CD8-positive, alpha-beta memory T cell (primary cell): ENCODE measurements at places on chromosomes 7 and 10. TPM values are rescaled to one million over a fixed set of nuclear protein-coding genes. Genes with fewer than 3 reads are reported as not detected.

DNA sequence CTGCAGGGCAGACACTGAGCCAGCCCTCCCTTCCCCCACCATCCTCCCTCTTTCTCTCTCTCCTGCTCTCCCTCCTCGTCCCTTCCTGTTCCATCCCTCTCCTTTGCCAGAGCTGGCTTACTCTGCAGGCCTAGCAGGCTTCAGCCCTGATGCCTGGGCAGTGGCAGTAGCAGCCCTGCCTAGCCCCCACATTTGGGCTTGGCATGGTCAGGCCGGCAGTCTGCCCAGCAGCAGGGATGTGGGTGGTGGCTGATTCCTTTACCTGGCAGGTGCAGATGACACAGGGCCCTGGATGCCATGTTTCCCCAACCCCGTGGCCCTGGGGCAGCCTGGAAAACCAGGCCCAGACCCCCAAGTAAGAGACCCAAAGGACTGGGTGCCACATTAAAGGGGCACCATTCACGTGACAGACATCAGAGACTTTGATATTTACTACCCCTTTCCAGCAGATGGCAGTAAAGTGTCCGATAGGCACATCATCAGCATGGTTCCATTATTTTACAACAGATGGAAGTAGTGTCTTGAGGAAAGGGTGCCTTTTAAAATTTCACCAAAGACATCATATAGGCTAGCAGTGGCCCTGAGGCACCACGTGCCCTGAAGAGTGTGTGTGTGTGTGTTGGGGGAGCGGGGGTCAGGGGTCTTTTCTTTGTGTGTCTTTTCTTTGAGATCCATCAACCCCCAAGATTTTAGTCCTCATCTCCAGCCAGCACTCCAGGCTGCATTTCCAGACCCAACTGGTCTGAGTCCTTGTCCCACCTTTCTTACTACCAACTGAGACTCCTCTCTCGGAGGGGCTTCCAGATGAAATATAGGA is 5.9 kb downstream of the KCP start:
- H3K4me1 ChIP-seq = no peaks in the 10 kb centered on the region
- no peaks in the 10 kb centered on the region for H3K36me3 ChIP-seq
- no peaks in the 10 kb centered on the region for H3K27me3 ChIP-seq
- peak; percentile 59 for DNase-seq

DNA sequence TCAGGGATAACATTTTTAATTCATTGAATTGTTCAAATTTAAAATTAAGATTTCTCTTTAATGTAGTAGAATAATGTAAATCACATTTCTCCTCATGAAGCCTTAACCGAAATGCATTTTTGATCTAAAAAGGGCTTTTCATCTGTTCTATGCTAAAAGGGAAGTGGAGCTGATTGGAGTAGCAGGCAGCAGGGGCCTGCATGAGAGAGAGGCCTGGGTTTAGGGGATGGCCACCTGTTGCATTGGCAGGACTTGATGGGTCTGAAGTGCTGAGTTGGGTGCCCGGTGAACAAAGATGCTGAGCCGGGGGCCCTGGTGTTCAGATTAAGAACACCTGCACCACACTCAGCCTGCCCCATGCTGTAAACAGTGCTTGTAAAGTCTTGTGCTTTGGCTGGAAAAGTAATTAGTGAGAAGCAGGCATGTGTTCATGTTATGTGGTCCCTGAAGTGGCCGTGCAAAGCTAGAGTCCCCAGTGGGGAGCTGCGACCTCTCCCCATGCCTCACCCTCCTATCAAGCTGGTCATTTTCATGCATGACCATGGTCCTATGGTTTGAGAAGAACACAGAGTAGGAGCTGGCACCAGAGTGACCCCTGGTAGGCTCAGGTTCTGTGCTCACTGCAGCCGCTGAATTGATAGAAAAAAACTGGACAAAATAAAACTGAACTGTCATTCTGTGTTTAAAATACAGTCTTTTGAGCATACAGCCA is 124.3 kb downstream of the ADCY1 start:
- H3K4me1 ChIP-seq = no peaks in the 10 kb centered on the region
- H3K27ac ChIP-seq = no peak overlapping the region
- no peaks in the 10 kb centered on the region for H3K36me3 ChIP-seq

DNA sequence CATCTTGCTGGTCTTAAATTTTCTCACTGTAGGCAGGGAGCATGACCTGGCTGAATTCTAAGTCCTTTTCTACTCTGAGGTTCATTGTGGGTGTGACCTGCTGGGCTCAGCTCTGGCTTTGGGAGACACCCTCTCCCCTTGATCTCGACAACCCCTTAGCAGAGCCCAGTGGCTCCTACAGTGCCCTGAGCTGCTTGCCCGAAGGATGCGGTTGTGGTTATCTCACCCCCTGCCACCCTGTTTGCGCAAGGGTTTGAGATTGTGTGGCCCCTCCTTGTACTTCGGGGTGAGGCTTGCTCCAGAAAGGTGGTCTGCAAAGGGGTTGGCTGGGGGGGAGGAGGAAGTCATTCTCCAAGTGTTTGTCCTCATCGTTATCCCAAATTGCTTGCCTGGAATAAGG is 55.3 kb downstream of the TCF7L2 start:
- no peak overlapping the region for H3K27ac ChIP-seq
- no peak overlapping the region for H3K4me3 ChIP-seq
- peaks cover 34% of the 10 kb centered on the region for H3K4me1 ChIP-seq
- H3K27me3 ChIP-seq = peaks cover 12% of the 10 kb centered on the region
- DNase-seq = peak; percentile 48

DNA sequence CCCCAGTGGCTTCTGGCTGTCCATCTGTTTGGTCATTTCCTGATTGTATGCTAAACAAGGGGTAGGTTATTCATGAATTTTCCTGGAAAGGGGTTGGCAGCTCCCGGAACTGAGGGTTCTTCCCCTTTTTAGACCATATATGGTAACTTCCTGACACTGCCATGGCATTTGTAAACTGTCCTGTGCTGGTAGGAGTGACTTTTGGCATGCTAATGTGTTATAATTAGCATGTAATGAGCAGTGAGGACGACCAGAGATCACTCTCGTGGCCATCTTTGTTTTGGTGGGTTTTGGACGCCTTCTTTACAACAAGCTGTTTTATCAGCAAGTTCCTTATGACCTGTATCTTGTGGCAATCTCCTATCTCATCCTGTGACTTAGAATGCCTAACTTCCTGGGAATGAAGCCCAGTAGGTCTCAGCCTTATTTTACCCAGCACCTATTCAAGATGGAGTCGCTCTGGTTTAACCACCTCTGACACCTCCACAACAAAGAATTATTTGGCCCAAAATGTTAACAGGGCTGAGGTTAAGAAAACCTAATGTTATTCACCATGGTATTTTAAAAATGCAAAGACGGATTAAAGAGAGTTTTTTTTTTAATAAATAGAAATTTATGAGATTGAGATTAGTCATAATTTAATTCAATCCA is 2.4 kb upstream of the PTN start:
- DNase-seq = no peak
- H3K27me3 ChIP-seq = no peaks in the 10 kb centered on the region
- H3K27ac ChIP-seq = no peak overlapping the region
- no peaks in the 10 kb centered on the region for H3K4me1 ChIP-seq

DNA sequence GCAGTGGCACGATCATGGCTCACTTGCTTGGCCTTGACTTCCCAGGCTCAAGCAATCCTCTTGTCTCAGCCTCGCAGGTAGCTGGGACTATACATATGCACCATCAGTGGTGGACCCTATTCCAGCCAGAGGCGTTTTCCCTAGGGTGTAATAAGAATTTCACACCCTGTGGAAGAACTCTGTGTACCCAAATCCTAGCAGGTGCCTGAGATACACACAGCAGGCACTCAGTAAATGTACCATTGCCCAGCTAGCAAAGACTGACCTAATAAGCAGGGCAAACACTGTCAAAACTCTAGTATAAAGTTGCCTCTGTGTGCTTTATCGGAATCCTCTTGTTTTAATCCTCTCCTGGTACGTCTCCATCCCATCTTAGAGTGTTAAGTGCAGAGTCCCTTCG is 33.7 kb upstream of the BHLHA15 start:
- no peak overlapping the region for H3K27ac ChIP-seq
- H3K27me3 ChIP-seq = no peaks in the 10 kb centered on the region
- no peaks in the 10 kb centered on the region for H3K4me1 ChIP-seq
- DNase-seq = no peak
- H3K36me3 ChIP-seq = peaks cover 8% of the 10 kb centered on the region

DNA sequence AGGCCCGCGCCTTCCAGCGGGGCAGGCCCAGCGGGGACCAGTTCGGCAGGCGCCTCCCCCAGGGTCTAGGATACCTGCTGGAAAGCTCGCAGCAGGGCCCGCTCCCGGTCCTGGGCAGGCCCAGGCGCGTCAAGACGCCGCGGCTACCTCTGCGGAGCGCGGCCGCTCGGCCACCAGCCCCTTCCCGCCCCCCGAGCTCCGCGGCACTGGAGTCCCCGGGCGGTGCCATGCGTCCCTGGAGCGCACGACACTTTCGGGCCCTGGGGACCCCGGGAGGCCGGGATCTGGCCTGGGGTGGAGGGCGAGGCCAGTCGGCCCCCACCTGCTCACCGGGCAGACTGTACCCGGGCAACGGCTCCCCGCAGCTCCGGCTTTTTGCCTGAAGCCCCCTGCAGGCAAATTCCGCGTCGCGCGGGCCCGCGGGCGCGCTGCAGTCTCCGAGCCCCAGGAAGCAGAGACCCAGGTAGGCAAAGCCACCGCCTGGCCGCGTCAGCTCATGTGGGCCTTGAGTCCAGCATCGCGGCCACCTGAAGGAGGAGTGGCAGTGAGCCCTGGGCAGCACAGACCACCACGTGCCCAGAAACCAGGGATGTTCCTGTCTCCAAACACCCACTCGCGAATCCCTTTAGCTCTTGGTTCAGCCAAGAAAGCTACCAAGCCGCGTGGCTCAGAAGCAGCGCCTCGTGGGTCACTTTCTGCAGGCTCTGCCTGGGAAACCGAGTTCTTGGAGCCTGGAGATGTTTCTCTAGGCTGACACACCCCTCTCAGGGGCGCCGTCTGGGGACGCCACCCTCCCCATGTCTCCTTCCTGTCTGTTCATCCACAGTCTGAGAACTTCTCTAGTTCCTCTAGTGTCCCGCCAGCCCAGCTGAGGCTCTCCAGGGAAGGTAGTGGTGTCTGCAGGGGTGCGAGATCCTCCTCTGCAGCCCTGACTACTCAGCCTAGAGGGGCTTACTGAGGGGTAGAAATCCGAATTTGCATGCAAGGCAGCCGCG is 46.1 kb upstream of the APBB1IP start:
- no peaks in the 10 kb centered on the region for H3K36me3 ChIP-seq
- no peaks in the 10 kb centered on the region for H3K4me1 ChIP-seq
- H3K4me3 ChIP-seq = no peak overlapping the region
- no peaks in the 10 kb centered on the region for H3K27me3 ChIP-seq

DNA sequence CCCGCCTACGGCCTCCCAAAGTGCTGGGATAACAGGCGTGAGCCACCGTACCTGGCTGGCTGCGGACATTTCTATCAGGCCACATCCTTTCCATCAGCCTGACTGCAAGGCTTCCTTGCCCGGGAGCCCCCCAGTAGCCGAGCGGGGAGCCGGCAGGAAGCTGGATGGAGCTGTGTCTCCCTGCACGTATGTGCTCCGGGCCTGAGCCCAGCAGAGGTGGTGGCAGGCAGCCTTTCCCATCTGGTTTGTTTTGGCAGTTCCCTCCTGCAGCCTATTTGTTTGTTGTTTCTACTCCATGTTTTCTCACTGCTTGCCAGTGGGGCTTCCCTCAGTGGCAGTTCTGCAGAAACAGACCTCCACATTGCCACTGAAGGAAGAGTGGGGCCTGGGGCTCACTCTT is 5.4 kb downstream of the POP7 start:
- peaks cover 10% of the 10 kb centered on the region for H3K4me1 ChIP-seq
- no peaks in the 10 kb centered on the region for H3K27me3 ChIP-seq
- H3K36me3 ChIP-seq = no peaks in the 10 kb centered on the region
- no peak overlapping the region for H3K4me3 ChIP-seq

ASZ1 gene
- polyA plus RNA-seq = not detected

AKR1C3 gene
- polyA plus RNA-seq = 4.2 TPM
